Stimulated activated CD4-positive, alpha-beta T cell treated with anti-CD3 and anti-CD28 coated beads, TNF-alpha, amount 100 ng/mL, for 1 hour (primary cell): ENCODE measurements at places on chromosomes 5 and 9.

DNA sequence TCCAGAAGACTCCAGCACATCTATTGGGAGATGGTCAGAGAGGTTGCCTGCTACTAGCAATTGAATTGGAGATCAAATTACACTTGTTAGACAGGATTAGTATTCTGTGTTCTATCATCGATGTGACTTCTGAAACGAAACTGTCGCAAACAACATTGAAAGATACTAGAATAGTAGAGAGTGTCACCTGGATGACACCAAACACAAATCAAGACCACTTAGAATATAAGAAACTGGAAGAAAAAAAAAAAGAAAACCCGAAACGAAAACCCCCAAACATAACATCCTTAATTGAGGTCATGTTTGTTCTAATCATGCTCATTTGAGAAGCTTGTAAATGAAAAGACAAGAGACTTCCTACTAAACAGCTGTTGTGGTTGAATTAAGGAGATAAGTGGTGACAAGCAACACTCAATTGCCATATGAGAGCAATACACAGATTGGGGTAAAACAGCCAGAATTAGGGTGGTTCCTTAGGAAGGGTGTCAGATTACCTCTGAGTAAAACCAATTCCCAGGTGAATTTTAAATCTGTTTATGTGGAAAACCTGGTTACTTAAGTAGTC lies 97.6 kb downstream of the BASP1 start:
- no peak for DNase-seq

- DNase-seq = no peak
Measured at GRCh38 chr5:83281176-83281575, 190.4 kb upstream of the VCAN start.

- no peak for DNase-seq
Measured at GRCh38 chr9:78393340-78393739, 96.4 kb downstream of the PSAT1 start.

GRCh38 chr9:21994556-21995005 lies at the start of gene CDKN2B-AS1:
TSS of gene CDKN2B-AS1 (plus strand) at chr9:21994791.
- no peak for DNase-seq

DNA sequence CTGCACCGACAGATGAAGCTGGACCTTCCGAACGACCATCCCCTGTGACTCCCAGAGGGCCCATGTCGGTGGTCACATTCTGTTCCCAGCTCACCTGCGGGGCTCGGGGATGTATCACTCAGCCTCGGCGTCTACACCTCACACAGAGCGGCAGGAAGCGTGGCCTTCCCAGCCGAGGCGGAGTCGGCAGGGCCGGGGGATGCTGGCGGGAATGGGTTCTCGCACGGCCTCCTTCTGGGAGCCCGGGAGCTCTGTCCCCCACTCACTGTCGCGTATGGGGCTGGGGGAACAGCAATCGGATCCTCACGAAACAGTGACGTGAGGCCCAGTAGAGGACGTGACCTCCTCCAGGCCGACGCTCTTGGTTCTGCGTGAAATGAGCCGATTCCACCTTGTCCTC lies 20.4 kb downstream of the NACC2 start:
- DNase-seq = no peak

GRCh38 chr9:89489548-89490530 lies 8.1 kb downstream of the SEMA4D start:
- no peak for DNase-seq

DNA sequence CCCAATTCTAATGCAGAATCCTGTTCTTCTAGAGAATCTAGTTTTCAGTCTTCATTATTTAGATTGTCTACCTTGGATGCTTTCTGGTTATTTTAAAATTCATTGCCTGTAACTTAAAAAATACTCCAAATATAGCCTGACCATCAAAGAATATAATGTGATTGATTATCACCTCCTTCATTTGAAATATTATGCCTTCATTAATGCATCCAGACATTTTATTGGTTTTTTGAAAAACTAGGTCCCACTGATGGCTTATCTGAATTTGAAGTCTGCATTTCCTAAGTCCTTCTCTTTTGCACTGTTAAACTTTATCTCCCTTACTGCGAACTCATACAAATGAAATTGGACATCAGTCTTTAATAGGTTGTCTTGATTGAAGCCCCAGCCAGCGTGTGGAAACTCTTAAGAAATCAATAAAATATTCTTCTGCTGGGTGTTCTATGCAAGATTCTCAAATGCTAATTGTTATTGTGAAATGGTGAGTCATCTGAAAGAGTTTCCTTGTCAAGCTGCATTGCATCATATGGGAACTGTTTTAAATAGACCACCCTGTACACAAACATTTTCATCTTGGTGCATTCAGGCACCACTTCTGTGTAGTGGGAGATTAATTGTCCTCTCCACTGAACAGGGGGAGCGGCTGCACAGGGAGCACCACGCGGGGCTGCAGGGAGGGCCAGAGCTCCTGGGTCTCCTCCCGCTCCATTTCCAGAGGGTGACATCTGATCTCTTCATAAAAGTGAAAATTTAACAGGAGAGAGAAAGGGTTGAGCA lies 92.3 kb upstream of the FANCC start:
- no peak for DNase-seq

GRCh38 chr5:94422812-94423211 lies 195.6 kb downstream of the KIAA0825 start:
- DNase-seq = no peak

- DNase-seq = no peak
Measured at GRCh38 chr5:171288066-171288465, 21.0 kb upstream of the TLX3 start.

DNA sequence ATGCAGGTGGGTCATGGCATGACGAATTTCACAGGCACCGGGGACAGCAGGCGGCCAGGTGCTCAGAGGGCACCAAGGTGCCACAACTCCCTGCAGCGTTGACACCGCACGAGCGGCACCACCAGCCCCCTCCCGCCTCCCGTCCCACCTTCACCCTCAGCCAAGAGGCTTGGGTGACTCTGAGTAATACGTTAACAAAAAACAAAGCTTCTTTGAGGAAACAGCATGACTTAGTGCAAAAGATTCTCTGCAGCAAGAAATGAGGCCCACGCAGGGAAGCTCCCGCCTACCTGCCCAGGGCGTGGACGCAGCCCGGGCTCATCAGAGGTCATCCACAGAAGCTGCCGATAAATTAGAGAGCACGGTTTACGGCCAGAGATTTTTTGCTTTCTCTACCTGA lies 4.1 kb downstream of the TMEM250 start:
- DNase-seq = no peak

DNA sequence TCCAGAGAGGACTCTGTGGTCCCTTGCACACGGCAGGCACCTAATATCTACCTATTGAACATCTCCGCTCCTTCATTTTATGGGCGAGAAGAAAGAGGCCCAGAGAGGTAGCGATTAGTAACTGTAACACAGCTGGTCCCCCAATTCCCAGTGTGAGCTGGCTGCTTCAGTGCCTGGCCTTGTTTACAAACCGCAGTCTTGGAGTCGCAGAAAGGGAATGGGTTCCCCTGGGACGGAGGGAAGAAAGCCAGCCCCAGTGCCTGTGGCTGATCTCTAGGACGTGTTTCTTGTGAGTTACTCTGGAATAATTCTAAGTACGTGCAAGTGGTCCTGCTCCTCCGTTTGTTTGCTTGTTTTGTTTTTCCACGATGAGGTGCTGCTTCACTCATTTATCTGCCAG lies 52.0 kb downstream of the CFAP77 start:
- no peak for DNase-seq

DNA sequence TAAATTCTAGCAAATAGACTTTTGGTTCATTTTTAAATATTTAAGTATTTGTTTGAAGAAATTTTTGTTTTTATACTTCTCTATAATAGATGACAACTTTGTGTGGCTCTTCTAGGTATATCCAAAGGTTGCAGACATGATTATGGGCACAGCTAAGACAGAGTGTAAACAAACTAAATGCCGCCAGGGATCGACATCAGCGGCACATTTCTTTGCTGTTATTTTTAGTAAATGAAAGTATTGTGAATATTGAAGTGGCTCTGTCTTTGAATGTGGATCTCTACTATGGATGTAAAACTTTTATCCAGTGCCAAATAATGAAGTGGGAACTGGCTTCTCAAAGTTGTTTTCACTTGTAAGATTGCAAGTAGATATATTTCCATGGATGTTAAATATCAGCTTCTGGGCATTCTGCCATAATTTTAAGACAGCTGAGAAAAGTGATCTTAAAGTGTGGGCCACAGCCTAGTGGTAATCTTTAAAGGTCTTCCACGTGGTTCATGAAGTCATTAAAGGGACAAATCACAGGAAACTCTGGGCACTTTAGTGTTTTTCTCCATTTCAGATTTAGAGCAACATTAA lies 589.9 kb downstream of the ZNF608 start:
- no peak for DNase-seq

DNA sequence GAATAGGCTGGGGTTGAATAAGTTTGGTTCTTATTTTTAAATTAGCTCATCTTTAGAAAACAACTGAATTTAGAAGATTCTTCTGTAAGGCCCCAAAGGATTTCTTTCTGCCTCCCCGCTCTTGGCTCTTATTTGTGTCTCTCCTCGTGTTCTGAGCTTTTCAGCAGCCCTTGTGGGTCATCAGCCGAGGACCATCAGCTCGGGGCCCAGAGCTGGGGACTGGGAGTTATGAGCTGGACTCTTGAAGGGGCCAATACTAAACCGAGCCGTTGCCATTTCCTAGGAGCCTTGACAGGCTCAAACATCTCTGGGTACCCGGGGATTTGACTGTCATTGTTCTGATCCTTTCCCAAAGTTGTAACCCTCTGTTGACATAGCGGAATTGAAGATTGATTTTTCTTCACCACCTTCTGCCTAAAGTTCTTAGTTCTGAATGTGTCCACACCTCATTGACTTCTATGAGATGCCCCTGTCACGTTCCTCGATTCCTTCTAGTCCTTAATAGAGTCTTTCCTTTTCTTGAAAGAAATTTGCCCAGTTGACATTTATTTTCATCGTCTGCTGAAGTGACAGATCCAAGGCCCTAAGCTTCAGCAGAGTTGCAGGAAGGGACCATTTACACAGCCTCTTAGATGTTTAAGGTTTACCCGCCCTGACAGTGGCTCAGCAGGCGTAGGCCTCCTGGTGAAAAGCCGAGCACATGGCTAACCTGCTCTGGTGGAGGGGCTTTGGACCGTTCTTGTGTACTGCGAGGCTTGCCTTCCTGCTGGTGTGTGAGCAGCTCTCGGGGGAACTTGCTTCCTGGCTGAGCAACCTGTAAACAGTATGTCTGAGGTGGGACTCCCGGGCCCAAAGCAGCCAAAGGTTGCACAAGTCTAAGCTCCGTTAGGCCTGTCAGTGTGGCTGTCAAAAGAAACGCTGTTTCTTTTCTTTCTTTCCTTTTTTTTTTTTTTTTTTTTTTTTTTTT lies 24.0 kb downstream of the ABL1 start:
- no peak for DNase-seq

DNA sequence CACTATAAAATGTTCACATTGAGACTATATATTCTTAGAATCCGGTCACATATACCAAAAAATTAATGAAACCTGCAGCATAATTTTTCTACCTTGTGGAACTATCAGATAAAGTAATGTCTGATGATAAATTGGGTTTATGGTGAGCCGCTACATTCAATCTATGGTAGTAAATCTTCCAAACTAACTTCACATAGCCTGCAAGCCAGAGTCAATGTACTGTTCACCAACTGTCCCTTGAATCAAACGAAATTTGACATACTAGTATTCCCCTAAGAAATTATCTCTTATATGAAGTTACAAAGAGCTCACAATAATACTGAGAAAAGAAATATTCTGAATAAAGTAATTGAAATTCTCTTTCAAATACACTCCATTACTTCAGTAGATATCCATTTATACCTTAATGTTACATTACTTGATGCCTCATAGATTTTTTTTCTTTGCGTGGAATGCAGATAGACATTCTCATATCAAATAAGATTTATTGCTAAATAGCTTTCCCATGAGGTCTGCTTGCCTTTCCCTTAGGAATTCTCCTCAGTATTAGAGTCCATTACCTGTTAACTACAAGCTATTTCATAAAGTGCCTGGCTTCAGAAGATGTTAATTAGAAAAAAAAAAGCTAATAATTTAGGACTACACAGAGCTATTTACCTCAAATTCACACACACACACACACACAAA lies 169.5 kb downstream of the PTPRD start:
- DNase-seq = no peak

DNA sequence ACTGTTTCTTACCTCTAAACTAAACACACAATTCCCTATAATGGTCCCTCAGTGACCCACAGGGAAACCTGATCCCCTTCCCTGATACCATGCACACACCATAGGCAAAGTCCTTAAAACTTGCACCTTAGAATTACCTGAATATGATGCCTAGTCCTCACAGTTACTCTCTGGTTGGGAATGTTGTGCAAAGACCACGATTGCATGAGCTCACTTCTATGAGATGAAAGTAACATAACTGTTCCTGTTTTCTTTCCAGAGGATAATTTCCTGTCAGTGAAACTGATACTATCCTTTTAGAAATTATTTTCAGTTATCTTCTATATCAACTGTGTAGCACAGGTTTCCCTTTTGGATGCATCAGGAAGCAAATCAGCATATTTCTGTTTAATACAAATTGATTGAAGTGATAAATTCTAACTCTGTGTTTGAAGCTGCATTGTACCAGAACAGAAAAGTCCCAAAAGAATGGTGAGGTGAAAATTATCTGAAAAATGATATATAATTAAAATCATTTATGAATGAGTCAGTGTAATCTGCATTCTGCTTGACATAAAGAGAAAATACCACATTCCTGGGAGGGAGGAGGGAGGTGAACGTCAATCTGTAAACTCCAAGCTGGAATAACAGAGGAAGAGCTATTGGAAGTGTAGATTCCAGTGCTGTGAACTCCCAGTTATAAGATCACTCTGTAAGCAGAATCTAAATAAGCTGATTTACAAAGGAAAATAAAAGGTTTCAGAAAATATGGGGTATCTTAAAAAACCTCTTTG lies 51.2 kb upstream of the TNFAIP8 start:
- DNase-seq = no peak

DNA sequence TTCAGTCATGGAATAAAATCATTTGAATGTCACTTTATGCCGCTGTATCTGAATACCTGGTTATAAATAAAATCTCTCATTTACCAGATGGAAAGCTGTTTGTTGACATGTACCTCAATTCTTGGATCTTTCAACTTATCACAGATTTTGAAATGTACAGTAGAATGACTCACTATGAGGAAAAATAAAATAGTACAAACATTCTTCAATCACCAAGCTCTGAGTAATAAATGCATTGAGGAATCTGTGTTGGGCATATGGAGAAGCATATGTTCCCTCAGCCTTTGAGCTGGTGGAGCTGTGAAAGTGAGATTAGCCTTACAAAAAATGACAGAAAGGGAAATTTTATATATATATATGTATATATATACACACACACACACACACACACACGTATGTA lies 175.4 kb downstream of the KIAA0825 start:
- DNase-seq = no peak

DNA sequence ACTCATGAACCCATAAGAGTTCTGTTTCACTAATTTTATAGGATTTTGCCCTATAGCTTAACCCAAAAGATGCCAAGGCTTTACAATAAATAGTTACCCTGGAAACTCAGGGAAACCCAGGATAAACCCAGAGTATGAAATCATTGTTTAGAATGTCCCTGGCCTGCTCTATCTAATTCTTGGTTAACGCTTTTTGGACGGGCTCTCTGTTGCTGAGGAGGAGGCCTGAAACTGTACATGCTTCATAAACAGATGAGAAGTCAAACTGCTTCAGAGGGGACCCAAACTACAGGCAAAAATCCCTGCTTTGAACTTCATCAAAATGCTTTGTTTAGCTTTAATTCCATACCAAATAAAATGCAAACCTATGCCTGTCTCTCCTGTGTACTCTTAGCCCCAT lies 291.9 kb downstream of the SH3GL2 start:
- no peak for DNase-seq
